ENCODE measurements at places on chromosomes 5 and 9.

GRCh38 chr9:113368348-113368981 is 8.3 kb downstream of the HDHD3 start:
- no peak for DNase-seq
- H3K27me3 ChIP-seq = no peaks in the 10 kb centered on the region
- H3K4me3 ChIP-seq = no peak overlapping the region
- H3K4me1 ChIP-seq = no peaks in the 10 kb centered on the region

DNA sequence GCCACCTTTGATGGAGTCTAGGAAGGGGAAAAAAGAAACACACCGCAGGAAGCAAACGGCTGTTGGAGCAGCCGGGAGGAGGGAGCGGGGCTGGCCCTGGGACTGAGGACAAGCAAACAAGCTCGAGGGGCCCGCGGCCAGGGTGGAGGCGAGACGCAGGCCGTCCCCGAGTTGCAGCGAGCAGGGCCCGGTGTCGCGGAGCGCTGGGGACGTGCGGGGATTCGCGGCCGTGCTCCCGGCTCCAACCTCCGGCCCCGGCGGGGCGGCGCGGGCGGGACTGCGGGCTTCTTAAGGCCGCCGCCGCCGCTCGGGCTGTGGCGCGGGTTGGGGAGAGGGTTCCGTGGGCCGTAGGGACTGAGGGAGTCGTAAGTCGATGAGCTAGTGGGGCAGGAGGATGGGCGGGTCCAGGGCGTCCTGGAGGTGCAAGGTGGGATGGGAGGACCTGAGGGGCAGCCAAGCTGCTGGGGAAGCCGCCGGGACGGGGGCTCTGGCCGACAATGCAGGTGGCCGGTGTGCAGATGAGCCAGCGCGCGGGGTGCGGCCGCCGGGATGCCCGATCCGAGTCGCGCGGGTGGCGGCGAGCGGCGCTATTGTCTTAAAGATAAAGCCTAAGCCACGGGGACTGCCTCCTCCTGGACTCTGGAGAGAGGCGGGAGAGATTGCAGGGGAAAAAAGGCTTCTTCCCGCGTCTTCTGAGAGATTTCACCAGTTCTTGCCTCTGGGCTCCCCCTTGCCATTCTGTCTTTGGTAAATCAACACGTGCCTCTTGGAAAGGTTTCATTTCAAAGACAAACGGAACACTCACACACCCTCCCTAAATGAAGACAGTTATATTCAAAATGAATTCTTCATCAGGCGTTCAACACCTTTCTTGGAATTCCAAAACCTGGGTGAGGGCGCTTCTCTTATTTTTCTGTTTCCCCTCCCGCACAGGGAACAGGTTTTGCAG is 1.6 kb upstream of the HAPLN1 start:
- H3K36me3 ChIP-seq = no peaks in the 10 kb centered on the region
- peak overlapping the region; percentile 60 for H3K4me3 ChIP-seq
- H3K27ac ChIP-seq = no peak overlapping the region
- peaks cover 8% of the 10 kb centered on the region for H3K4me1 ChIP-seq

GRCh38 chr5:68395302-68395701 is 179.7 kb downstream of the PIK3R1 start:
- no peaks in the 10 kb centered on the region for H3K36me3 ChIP-seq
- H3K27ac ChIP-seq = no peak overlapping the region
- H3K4me1 ChIP-seq = peaks cover 4% of the 10 kb centered on the region
- H3K27me3 ChIP-seq = no peaks in the 10 kb centered on the region
- no peak for DNase-seq
- H3K4me3 ChIP-seq = no peak overlapping the region

GRCh38 chr5:1472964-1473628 is 27.9 kb upstream of the SLC6A3 start:
- H3K27ac ChIP-seq = no peak overlapping the region
- no peaks in the 10 kb centered on the region for H3K27me3 ChIP-seq
- peak; percentile 18 for DNase-seq
- H3K4me1 ChIP-seq = no peaks in the 10 kb centered on the region
- no peak overlapping the region for H3K4me3 ChIP-seq
- peaks cover 85% of the 10 kb centered on the region for H3K36me3 ChIP-seq

GRCh38 chr5:92207151-92207550 is 824.0 kb upstream of the ARRDC3 start:
- H3K27ac ChIP-seq = no peak overlapping the region
- H3K4me1 ChIP-seq = no peaks in the 10 kb centered on the region
- H3K27me3 ChIP-seq = no peaks in the 10 kb centered on the region
- no peak for DNase-seq

All from upper lobe of left lung (tissue), 6 donors.